ENCODE measurements at places on chromosomes 12 and 14.

DNA sequence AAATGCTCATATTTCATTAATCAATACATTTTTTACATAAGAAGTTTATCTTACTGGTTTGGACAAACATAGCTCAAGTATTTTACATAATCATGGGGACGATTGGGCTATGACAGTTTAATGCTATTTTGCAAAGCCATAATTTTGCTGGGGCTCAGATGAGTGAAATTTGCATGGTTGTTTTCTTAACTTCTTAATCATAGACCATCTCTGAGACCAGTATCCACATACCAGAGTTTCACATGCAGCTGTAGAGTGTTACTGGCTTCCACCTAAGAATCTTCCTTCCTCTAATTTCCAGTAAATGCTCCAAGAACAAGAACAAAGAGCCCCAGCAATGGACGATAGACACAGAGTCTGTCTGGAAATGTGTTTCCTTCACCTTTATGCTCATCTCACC is 303.0 kb upstream of the TMEM132C start:
- DNase-seq, result no peak

GRCh38 chr12:48774516-48774915 is 14.4 kb downstream of the ADCY6 start:
- no peak for DNase-seq

GRCh38 chr12:12685305-12685704 is 10.7 kb downstream of the GPR19 start:
- DNase-seq, result no peak

GRCh38 chr14:55092341-55092740 is 36.7 kb upstream of the LGALS3 start:
- no peak for DNase-seq

DNA sequence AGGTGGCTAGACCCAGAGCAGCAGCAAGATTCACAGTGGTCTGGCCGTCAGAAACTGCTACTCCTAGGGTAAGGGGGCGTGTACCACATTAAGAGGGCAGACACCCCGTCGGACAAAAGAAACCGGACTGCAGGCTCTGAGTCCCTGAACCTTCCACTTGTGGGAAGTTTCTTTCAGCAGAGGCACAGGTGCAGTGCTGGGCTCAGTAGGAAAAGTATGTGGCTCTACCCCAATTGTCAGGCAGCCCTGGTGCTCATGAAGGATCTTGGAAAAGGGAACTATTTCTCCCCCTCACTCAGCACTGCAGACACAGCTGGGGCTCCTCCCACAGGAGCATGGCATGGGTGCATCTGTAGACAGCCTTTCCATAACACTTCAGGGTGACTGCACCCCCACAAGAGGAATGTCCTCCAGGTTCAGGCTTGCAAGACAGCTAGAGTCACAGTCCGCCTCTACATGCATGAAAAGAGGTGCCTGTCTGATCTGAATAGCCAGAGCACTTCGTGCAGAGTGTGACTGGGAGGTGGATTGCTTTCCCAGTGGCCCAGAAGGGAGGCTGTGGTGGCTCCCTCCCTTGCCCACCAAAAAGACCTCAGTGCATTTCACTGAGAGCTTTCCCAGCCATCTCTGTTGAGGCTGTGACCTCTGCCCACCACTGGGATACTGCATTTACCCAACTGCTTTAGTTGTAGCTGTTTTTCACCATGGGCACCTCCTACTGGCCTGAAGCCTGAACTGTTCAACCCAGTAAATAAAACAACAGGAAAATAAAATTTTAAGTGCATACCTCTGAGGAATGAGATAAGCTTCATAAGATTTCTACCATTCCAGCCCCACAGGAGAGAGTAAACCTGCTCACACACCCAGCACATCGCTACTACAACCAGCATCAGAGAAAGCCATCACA is 14.2 kb downstream of the CEP128 start:
- no peak for DNase-seq

DNA sequence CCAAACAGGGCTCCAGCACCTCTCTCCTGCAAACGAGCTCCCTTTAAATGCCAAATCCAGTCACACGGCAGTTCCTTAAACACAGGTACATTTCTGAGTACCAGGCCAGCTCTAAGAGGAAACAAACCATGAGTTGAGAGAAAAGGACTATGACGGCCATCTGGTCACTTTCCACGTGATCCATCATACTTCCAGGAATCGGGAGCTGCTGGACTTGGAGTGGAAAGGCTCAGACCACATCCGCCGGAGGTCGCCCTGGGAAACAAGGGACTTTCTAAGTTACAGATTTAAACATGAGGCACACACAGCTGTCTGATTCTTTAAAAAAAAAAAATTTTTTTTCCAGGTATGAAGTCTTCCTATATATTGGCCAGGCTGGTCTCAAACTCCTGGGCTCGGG is 39.2 kb downstream of the ACADS start:
- no peak for DNase-seq

GRCh38 chr14:69685218-69685616 is 73.8 kb downstream of the SUSD6 start:
- peak; percentile 49 for DNase-seq

- no peak for DNase-seq
Measured at GRCh38 chr12:131771965-131772364, 56.2 kb upstream of the MMP17 start.

DNA sequence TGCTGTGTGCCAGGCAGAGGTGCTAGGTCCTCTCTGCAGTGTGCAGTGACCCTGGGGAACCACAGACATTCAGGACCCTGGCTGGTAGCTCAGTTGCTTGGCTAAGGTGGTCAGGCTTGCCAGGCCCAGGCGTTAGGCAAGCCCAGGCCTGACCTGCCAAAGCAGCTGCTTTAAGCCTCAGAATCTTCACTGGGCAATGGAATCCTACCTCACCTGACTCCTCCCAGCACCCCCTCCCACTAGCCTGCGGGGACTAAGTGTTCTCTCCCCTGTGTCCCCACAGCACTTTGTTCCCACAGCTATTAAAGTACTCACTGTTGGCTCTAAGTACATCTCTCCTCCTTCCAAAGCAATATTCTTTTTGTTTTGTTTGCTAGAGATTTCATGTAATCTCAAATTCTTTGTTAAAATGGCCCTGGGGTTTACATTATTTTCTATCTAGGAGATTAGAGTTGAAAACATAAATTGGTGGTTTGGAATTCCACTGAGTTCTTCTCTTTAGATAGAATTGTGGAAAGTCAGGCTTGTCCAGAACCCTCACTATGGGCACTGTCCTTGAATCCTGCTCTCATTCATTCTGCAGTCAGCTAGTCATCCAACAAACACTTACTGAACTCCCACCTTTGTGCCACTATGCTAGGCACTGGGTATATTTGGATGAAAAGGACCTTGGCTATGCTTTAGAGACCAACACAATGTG is 44.4 kb downstream of the DGLUCY start:
- no peak for DNase-seq

DNA sequence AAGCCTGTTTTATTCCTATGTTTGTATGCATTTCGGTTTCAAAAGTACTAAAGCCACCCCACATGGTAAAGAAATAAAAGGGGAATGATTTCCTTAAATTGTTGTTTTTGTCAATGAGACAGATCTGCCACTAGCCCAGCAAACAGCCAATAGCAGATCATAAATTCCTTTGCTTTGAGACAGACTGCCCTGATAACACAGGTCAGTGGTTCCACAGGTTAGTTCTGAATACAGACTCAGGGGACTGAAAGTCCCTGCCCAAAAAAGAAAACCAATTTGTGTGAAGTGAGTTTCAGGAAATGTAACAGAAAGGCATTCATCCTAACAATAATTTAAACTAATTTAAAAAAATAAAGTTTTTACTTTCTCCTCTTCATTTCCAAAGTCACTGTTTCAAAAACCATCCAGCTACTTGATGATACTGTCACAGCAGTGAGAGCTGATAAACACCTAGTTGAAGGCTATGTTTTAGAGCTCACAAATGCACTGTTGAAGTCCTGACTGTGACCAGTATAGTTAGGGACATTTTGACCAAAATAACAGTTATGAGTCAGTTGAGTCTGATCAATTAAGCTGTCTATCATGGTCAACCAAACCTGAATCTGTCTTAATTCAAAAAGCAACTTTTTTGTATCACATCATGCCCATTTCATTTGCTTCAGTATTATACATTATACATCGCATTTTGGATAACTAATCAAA is 77.7 kb downstream of the LGR5 start:
- DNase-seq, result no peak

GRCh38 chr12:2298556-2299200 is 245.9 kb downstream of the CACNA1C start:
- no peak for DNase-seq

All from inflammatory macrophage treated with lipopolysaccharide for 1 hour (primary cell).